Breast epithelium (tissue), 4 donors: ENCODE measurements at places on chromosomes 6 and 20. TPM values are rescaled to one million over a fixed set of nuclear protein-coding genes. Genes with fewer than 3 reads are reported as not detected.

Gene NKX2-4
- total RNA-seq, result not detected

GRCh38 chr6:157861184-157861583, 38.1 kb downstream of the SNX9 start:
- no peak for DNase-seq
- H3K4me1 ChIP-seq, result no peaks in the 10 kb centered on the region
- H3K4me3 ChIP-seq, result no peak overlapping the region
- H3K27ac ChIP-seq, result no peak overlapping the region

DNA sequence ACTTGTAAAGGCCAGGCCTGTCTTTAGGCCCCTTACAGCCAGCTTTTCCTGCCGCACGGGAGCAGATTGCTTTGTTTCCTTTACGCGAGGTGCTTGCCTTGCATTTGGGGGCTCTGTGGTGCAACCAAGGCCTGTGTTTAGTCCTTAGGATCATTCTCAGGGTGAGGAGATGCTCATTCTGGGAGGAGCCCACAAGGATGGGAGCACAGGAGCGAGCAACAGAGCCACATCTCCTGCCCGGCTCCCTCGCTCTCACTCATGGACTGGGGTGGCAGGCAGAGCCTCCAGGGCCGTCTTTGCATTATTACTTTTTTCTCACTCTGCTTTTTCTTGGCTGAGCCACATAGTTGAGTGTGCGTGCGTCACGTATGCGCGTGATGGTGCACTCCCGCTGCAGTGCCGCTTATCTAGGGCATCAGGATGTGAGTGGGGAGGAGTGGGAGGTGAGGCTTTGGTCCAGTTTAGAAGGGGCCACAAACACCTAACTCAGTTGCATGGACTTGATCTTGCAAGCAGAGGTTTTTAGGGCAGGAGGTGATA, 19.1 kb downstream of the DYNLRB1 start:
- H3K4me1 ChIP-seq, result no peaks in the 10 kb centered on the region
- peaks cover 4% of the 10 kb centered on the region for H3K36me3 ChIP-seq
- H3K4me3 ChIP-seq, result no peak overlapping the region
- H3K27me3 ChIP-seq, result no peaks in the 10 kb centered on the region
- DNase-seq, result no peak

GRCh38 chr6:13767121-13767808, 47.1 kb downstream of the MCUR1 start:
- peak overlapping the region; percentile 64 for H3K4me3 ChIP-seq
- H3K27me3 ChIP-seq, result no peaks in the 10 kb centered on the region
- H3K36me3 ChIP-seq, result no peaks in the 10 kb centered on the region
- peak overlapping the region; percentile 32 for H3K27ac ChIP-seq

Gene MATN4
- 1.6 TPM for total RNA-seq

GRCh38 chr6:135675862-135676261, 175.6 kb upstream of the PDE7B start:
- no peaks in the 10 kb centered on the region for H3K36me3 ChIP-seq
- no peak for DNase-seq
- H3K27ac ChIP-seq, result no peak overlapping the region
- no peak overlapping the region for H3K4me3 ChIP-seq
- no peaks in the 10 kb centered on the region for H3K4me1 ChIP-seq

- peaks cover 4% of the 10 kb centered on the region for H3K4me1 ChIP-seq
- no peak overlapping the region for H3K4me3 ChIP-seq
- no peaks in the 10 kb centered on the region for H3K36me3 ChIP-seq
Measured at GRCh38 chr6:41555326-41556300, 9.4 kb downstream of the FOXP4 start.

DNA sequence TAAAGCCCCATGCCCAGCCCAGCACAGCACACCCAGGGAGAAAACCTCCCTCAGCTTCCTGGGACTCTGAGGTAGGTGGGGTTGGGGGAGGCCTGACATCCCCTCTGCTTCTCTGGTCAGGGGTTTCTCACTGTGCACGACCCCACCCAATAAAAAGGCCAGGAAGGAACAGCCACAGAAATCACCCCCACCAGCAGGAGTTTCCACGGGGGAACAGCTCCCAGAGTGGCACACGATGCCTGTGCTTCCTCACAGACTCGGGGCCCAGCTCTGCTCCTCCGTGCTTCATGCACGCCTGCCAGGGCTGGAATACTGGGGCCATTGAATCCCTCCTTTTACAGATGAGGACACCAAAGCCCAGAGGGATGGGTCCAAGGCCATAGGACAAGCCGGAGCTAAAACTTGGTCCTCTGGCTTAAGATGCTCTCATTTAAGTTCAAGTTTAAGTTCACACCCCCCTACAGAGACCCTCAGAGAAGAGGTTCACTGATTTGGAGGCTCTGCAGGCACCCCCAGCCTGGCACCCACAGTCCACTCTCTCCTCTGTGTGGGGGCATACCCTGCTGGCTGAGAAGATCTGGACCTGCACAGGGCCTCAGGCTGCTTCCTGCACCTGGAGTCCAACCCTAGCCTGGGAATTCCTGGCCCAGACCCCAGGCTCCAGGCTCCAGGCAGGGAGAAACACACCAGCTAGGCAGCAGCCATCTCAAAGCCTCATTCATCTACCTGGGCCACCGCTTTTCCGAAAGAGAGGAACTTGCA, 14.3 kb downstream of the ACSS1 start:
- no peaks in the 10 kb centered on the region for H3K36me3 ChIP-seq
- no peak for DNase-seq
- no peaks in the 10 kb centered on the region for H3K27me3 ChIP-seq
- H3K4me3 ChIP-seq, result no peak overlapping the region
